ENCODE measurements at places on chromosomes 7 and 10.

DNA sequence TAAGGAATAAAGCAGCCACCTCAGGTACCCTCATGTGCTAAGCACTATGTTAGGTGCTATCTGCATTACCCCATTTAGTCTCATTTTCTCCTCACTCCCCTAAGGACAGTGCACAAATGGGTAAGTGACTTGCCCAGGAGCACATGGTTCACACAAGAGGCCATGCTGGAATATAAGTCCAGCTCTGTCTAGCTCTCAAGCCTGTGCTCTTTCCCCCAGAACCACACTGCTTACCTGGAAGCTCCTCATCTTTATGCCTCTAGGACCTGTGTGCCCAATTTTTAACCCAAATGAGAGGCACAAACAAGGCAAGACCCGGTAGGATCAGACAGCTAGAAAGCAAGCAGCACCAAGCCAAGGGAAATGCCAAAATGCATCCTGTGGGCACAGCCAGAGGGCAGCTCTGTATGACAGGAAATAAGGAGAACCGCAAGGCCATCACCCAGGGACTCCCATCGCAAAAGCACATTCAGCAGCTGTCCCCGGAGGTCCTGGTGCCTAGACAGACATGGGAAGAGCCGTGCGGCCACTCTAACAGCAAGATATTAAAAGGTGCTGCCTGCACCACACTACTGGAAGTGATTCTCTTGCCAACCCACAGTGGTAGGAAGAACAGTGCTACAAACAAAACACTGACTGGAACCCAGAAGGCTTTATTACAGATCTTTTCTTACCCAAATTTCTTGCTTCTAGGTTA is 88.1 kb downstream of the GSAP start:
- no peak for DNase-seq

- DNase-seq: no peak
These were observed 36.7 kb upstream of the NCAPG2 start for GRCh38 chr7:158741294-158741666.

DNA sequence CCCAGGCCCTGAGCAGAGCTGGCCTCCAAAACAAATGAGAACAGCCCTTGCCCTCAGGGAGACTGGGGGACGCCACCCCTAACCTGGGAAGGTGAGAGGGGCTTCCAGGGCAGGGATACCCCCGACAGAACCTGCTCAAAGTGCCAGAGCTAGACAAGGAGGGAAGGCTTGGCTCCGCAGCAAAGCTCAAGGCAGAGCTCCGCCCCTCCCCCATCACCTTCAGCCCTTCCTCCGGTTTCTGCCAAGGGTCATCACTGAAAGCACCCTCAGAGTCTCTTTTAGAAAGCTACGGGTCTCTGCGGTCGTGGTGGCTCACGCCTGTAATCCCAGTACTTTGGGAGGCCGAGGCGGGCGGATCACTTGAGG is 73.4 kb upstream of the CUX1 start:
- DNase-seq: no peak

DNA sequence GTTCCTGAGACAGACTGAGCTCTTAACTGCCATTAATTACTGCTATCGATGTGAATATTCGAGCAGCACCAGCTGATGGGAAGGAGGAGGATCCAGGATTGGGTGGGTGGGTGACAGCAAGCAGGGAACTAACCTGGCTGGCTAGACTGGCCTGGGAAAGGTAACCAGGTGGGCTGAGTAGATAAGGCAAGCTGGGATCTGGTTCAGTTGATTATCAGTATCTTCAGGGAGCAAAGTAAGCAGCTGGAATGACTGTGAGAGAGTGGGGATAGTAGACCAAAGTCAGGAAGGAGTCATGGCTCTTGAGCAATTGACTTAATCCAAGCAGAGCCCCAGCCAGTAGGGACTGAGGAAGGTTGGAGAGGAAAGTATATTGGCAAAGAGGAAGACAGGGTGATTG is 46.9 kb upstream of the KMT2E start:
- no peak for DNase-seq

DNA sequence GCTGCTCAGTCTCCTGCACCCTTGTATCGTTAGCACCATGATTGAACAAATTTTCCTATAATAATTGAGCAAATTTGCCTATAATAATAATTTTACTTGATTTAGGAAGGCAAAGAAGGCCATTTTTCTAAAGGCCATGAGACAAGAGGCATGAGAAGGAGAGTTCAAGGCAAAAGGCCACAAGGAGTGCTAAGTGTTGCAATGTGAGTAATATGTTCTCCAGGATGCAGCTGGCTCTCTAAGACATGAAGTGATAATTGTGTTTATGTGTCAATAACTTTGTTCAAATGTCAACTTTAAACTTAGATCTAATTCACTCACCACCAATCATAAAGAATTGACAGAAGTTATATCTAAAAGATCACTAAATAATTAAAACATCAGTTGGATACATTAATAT is 53.8 kb downstream of the SGCE start:
- DNase-seq: no peak

DNA sequence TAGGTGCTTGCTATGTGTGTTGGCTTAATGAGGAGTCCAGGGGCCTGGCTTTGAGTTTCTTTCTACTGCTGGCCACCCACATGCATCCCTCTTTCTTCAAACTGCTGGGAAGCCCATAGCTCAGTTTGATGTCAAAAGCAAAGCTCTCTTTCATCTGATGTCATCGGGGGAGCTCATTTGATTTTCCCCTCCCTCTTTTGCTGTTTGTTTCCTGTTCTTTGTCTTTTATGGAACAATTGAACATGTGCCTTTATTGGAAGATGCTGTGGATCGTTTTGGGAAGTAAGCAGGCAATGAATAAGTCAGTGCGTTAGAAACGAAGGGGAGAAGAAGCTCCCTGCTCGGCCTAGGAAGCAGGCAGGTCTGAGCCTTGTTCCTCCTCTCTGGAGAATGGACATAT is 140.7 kb downstream of the GRK5 start:
- no peak for DNase-seq

DNA sequence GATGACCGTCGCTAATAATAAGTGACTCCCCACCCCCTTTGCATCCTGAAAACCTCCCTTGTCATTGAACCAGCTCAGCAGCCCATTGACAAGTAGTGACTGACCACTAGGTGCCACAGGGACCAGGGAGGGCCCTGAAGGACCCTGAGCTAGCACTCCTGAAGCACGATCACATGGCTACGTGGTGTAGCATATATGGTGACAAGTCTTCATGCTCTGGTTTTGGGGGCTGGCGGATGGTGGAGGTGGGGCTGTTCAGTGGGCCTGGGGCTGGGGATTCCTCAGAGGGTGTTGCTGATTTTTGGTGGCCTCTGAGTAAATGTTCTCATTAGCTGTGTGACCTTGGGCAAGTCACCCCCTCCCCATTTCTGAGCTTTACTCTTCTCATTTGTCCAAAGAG is 4.7 kb downstream of the ADAMTS14 start:
- no peak for DNase-seq

- DNase-seq: no peak
These were observed 15.6 kb downstream of the SMURF1 start for GRCh38 chr7:99128076-99128950.

DNA sequence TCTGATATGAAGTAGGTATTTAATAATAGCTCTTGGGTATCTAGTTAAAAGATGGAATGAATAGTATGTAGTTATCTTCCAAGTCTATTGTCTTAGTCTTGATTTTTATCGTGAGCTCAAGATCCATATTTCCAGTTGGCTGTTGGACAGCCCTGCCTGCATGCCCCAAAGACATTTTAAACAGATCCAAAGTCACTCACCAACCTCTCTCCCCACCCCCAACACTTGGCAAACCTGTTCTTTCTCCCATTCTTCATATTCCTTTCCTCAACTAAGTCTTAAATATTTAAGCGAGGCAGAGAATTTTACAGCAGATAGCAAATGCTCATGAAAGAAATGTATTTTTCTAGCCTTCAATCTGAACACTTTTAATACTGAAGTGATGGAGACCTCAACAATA is 80.7 kb upstream of the PALS2 start:
- DNase-seq: no peak

- no peak for DNase-seq
These were observed 64.8 kb upstream of the CALD1 start for GRCh38 chr7:134714470-134715205.

GRCh38 chr10:13206546-13207443 is 27.4 kb downstream of the UCMA start:
- no peak for DNase-seq

- no peak for DNase-seq
These were observed 100.0 kb downstream of the LSM5 start for GRCh38 chr7:32390210-32390609.

DNA sequence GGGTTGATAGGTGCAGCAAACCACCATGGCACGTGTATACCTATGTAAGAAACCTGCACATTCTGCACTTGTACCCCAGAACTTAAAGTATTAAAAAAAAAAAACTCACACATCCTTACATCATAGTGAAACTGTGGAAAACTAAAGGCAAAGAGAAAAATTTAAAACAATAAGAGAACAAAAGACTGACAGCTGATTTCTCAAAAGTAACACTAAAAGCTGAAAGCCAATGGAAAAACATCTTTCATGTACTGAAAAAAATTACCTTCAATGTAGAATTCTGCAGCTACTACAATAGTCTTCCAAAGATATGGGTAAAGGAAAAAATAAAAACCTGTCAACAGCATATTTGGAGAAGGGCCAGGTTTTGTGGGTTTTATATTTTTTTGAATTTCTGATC is 729.1 kb upstream of the NRP1 start:
- DNase-seq: no peak

DNA sequence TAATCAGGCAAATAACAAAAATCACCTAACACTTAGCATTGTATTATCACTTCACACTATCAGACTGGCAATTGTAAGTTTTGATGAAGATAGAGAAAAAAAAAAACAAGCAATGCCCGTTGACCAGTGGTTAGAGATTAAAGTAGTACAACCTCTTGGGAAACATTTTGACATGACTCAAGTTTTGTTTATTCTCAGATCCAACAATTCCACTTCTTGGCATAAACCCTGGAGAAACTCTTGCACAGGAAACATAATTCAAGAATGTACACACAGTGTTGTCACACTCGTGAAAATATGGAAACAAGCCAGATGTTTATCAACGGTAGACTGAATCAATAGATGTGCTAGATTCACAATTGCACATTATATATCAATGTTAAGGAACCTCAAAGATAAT is 37.2 kb downstream of the FRMD4A start:
- DNase-seq: no peak
